ENCODE measurements at places on chromosomes 2 and 18.

- no peak for DNase-seq
Measured at GRCh38 chr18:42925036-42925435, 190.4 kb downstream of the RIT2 start.

- DNase-seq, result peak; percentile 9
Measured at GRCh38 chr2:20035955-20036666, 15.3 kb downstream of the LAPTM4A start.

GRCh38 chr2:122063716-122064115 lies 308.3 kb downstream of the TSN start:
- DNase-seq, result no peak

DNA sequence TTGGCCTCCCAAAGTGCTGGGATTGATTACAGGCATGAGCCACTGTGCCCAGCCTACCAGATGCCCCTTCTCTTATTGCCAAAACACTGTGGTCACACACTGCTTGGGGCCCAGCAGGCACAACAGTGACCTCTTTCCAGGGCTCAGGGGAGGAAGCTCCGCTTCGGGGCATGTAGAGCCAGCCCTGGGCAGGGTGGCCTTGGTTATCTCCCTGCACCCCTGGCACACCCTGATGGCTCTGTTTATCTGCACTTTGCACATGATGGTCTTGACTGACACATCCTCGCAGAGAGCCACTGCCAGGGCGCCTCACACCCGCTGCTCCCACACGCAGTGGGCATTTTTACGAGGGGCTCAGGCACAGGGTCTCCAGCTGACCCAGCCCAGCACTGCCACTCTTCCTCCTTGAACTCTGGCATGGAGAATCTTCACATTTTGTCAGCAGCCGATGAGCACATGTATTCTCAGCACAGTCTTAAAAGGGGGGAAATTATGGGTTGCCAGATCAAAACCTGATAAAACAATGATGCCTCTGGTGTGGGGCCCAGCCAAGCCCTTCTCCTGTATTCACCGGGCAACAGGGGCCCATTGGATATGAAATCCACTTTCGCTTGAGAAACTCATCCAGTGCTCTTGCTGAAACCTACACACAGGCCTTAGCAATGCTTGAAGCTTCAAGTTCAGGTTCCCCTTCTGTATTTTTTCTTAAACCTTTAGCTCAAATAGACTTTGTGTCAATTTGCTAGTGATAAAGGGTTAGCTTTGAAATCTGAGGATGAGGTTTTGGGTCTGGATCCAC lies 5.9 kb downstream of the GYPC start:
- DNase-seq, result no peak

DNA sequence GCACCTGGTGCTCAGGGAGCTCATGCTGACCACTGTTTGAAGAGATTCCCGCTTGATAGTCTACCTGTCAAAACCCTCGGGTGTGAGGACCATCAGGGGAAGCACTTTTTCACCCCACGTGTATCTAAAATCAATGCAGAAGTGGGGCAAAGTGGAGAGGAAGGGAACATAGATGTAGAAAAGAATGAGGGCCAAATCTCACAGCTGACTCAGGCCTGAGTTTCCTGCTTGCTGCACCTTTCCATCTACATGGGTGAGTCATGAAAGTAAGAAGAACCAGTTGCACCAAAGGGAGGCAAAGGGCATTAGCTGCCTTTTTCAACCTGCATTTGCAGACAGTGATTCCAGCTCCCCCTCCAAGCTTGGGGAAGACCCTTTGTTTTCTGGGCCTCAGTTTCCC lies 100.2 kb upstream of the MYCN start:
- DNase-seq, result no peak

GRCh38 chr2:120719491-120719890 lies 16.2 kb upstream of the GLI2 start:
- DNase-seq, result no peak

GRCh38 chr2:200275295-200276013 lies 31.0 kb upstream of the SPATS2L start:
- no peak for DNase-seq

- DNase-seq, result peak; percentile 59
Measured at GRCh38 chr2:172434821-172435605, 7.6 kb downstream of the ITGA6 start.

- peak; percentile 41 for DNase-seq
Measured at GRCh38 chr2:231926761-231927565, 767 bp upstream of the NPPC start.

All from AML-193 (cell line).